A172 (cell line): ENCODE measurements at places on chromosomes 2 and 18. TPM values are rescaled to one million over a fixed set of nuclear protein-coding genes. Genes with fewer than 3 reads are reported as not detected.

Gene SERPINB11
- total RNA-seq = not detected in 2 replicates

Gene LYG1
- not detected in 2 replicates for total RNA-seq

Gene BUB1
- 111 and 113 TPM in 2 replicates for total RNA-seq

Gene SCYGR4
- total RNA-seq = not detected in 2 replicates

Gene AMER3
- not detected in 2 replicates for total RNA-seq

Gene EML6
- 0.67 and 5.1 TPM in 2 replicates for total RNA-seq

Gene PRKAG3
- not detected in 2 replicates for total RNA-seq

DNA sequence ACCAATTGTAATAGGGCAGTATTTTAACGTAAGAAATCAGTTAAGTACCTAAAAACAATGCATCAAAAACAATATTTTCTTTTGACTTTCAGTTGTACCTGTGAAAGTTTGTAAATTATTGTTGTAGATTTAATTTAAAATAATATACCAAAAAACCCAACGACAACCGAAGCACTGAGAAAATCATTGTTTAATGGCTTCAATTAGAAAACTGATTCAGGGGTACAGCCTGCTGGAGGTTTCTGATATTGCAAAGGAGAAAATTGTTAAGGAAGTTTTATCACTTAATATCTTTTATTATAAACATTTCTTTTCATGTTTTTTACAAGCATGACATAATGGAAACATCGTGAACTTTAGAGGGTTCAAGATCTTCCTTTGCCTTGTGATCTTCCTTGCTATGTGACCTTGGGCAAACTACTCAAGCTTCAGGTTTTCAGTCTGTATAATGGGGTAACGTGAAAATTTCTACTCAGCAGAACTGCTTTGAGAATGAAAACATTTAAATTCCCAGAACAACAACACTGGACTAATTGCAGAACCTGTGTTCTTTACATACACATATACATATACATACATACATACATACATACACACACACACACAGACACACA is 76.3 kb upstream of the GLS start:
- DNase-seq = no peak

GRCh38 chr2:82089518-82089917 is 1785.0 kb upstream of the LRRTM1 start:
- peak; percentile 18 for DNase-seq

DNA sequence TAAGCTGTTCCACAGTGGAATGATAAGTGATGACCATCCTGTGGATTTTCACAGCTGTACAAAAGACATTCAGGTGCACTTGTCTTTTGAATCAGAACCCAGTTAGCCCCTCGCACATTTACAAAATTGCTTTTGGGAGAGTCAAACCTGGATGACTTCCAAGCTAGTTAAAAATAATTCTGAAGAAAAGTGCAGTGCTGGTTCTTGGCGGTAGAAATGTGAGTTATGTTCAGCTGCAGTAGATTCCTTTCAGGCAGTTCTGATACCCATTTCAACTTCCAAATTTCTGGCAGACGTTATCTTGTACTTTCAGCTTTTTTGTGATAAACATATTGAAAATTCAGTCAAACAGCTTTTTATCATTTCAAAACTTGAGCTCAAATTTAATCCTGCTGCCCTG is 324.7 kb downstream of the NRXN1 start:
- no peak for DNase-seq

DNA sequence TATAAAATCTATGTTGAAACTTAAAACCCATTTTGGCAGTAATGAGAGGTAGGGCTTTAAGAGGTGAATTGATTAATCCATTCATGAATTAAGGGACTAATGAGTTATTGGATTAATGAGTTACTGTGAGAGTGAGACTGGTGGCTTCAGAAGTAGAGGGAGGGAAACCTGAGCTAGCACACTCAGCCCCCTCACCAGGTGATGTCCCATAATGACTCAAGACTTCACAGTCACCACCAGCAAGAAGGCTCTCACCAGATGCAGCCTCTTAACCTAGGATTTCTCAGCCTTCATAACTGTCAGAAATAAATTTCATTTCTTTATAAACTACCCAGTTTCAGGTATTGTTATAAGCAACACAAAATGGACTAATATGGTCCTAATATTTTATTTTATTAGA is 621.7 kb upstream of the ACVR2A start:
- DNase-seq = no peak

DNA sequence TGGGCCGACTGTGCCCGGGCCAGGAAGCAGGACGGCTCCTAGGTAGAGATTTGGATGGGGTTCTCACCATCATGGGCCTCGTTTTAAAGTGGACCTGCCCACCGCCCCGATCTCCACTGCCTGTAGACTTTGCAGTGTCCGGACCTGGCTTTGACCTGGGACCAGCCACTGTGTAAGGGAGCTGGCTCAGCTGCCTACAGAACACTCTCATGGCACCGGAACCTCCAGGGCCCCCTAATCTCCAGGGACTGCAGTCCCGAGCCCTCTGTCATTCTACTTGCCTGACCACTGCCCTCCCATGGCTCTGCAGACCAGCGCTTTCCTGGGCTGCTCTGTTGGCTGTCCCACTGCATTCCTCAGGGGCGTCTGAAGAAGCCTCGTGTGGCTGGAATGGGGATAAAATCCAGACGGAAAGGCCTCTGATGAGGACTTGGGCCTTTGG is 120.8 kb downstream of the GLI2 start:
- DNase-seq = no peak

DNA sequence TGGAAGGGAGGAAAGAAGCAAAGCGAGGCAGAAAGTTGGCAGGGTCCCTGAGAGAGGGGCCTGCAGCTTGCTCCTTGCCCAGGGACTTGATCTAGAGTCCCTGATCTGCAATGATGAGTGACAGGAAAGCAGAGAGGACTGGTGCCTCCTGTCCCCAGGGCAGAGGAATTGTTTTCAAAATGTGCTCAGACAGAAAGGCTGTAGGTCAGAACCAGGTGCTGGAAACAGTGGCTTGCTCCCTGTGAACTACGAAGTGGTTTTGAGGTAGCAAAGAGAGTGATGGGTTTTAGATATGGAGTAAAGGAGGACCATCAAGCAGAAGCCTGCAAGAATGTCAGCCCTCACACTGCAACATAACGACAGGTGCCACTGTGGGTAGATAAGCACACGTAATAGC is 164.9 kb upstream of the SERTAD2 start:
- no peak for DNase-seq

GRCh38 chr2:240435457-240435947 is at the start of gene GPC1:
GPC1 (plus strand) TSS chr2:240435663; CDS start chr2:240435919, 256 bp downstream.
- peak; percentile 60 for DNase-seq

GRCh38 chr2:150484006-150484405 is 3.5 kb downstream of the RND3 start:
- no peak for DNase-seq
